Hepatocyte (in vitro differentiated cells): ENCODE measurements at places on chromosomes 7 and 10. TPM values are rescaled to one million over a fixed set of nuclear protein-coding genes. Genes with fewer than 3 reads are reported as not detected.

DNA sequence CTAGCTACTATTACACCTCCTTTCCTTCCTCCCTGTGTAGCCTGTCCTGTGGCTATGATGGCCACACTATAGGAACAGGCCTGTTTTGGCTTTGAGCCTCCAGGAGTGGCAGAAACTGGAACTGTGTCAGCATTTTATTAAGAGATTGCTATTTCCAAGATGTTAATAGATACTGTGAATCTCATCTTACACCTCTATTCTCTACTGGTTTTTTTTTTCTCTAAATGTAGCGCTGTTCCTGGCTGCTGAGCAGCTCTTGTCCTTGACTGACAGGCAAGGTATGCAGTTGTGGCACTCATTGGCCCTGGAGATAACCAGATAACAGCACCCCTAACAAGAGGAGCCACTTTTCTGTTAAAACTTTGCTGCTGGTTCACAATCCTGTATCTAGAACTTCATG is 119.5 kb downstream of the EXOC4 start:
- H3K4me3 ChIP-seq, result no peak overlapping the region
- H3K27ac ChIP-seq, result no peak overlapping the region
- DNase-seq, result no peak
- no peaks in the 10 kb centered on the region for H3K27me3 ChIP-seq

GRCh38 chr10:118723466-118723865 is 31.3 kb downstream of the CACUL1 start:
- H3K27ac ChIP-seq, result no peak overlapping the region
- H3K4me3 ChIP-seq, result no peak overlapping the region
- peaks cover 11% of the 10 kb centered on the region for H3K4me1 ChIP-seq
- no peaks in the 10 kb centered on the region for H3K27me3 ChIP-seq

GRCh38 chr7:68422281-68422680 is 1176.0 kb upstream of the AUTS2 start:
- H3K27me3 ChIP-seq, result no peaks in the 10 kb centered on the region
- no peak for DNase-seq
- H3K4me1 ChIP-seq, result peaks cover 12% of the 10 kb centered on the region
- no peaks in the 10 kb centered on the region for H3K36me3 ChIP-seq
- H3K4me3 ChIP-seq, result no peak overlapping the region

- peaks cover 6% of the 10 kb centered on the region for H3K36me3 ChIP-seq
- no peaks in the 10 kb centered on the region for H3K4me1 ChIP-seq
- no peak for DNase-seq
- H3K27ac ChIP-seq, result no peak overlapping the region
Observed at GRCh38 chr10:42802876-42803275, 20.3 kb downstream of the BMS1 start.

GRCh38 chr10:70500368-70500767 is 21.8 kb downstream of the PALD1 start:
- no peak overlapping the region for H3K4me3 ChIP-seq
- no peak for DNase-seq
- H3K36me3 ChIP-seq, result no peaks in the 10 kb centered on the region

GRCh38 chr7:151699928-151700319 is 177.0 kb downstream of the PRKAG2 start:
- H3K27ac ChIP-seq, result no peak overlapping the region
- no peak for DNase-seq
- H3K36me3 ChIP-seq, result no peaks in the 10 kb centered on the region

GRCh38 chr7:88280801-88281200 is 25.9 kb downstream of the STEAP4 start:
- no peaks in the 10 kb centered on the region for H3K27me3 ChIP-seq
- DNase-seq, result no peak
- no peaks in the 10 kb centered on the region for H3K36me3 ChIP-seq
- H3K4me1 ChIP-seq, result no peaks in the 10 kb centered on the region
- H3K27ac ChIP-seq, result no peak overlapping the region

- H3K4me1 ChIP-seq, result no peaks in the 10 kb centered on the region
- H3K36me3 ChIP-seq, result no peaks in the 10 kb centered on the region
- no peak overlapping the region for H3K4me3 ChIP-seq
- no peak for DNase-seq
- H3K27ac ChIP-seq, result no peak overlapping the region
- H3K27me3 ChIP-seq, result no peaks in the 10 kb centered on the region
Observed at GRCh38 chr7:34143402-34143801, 238.1 kb downstream of the BMPER start.

DNA sequence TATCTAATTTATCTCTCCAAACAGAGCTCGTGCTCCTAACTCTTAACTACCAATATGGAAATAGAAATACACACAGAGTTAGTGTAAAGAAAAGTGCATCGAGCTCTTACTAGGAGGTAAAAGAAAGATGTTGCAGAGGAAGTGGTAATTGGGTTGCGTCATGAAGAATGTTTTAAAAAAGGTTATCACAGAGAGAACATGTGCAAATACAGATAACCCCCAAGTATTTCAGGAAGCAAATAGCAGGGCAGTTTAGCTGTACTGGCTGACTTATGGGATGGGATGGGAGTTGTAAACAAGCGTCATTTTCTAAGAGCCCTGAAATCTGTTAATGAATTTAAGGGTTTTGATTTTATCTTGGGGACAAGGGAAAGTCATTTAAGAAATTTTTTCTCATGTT is 153.9 kb downstream of the AGMO start:
- no peaks in the 10 kb centered on the region for H3K27me3 ChIP-seq
- no peaks in the 10 kb centered on the region for H3K4me1 ChIP-seq
- no peaks in the 10 kb centered on the region for H3K36me3 ChIP-seq

DNA sequence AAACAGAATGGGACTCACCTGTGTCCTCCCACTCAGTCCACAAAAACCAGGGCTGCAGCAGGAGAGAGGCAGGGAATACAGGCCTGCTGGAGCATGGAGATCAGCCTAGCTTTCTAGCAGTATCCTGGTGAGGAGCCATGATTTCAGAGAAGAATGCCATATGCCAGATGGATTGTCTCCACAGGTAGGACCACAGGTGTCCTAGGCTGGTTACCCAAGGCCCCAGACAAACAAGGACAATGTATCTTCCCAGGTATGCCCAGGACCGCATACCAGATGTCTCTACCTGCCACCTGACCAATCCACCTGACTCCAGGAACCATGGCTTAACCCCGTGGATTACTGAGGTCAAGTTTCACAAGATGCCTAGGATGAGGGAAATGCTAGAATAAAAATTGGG is 295.4 kb upstream of the NPSR1 start:
- no peaks in the 10 kb centered on the region for H3K27me3 ChIP-seq
- H3K36me3 ChIP-seq, result no peaks in the 10 kb centered on the region
- H3K4me3 ChIP-seq, result no peak overlapping the region

- no peaks in the 10 kb centered on the region for H3K4me1 ChIP-seq
- no peaks in the 10 kb centered on the region for H3K27me3 ChIP-seq
Observed at GRCh38 chr10:11505639-11506038, 105.8 kb downstream of the USP6NL start.

DNA sequence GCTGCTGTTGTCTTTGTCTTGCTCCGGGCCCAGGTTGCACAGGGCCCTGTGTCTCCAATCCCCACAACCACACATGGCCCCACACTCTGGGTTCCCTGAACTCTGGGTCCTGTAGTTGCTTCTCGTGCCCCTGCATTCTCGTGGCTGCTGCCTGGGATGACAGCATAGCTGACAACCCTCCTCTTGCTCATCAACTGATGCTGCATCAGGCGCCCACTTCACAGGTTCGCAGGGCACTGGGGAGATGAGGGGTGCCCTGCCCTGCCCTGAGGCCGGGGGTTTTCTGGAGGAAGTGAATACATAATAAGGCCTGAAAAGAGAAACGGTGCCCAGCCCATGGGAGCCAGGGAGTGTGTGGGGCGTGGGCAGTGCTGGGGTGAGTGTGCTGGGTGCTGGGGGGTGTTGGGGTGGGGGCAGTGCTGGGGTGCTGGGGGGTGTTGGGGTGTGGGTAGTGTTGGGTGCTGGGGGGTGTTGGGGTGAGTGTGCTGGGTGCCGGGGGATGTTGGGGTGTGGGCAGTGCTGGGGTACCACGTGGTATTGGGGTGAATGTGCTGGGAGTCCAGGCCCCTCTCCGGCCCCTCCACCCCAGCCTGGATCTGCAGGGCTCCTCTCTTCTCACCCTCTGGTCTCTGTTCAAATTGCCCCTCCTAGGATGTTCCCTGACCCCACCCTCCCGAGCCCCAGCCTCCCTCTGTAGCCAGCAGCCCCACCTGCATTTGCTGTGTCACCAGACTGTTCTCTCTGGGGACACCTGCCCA is 2.0 kb upstream of the MTG1 start:
- H3K36me3 ChIP-seq, result no peaks in the 10 kb centered on the region
- H3K27ac ChIP-seq, result no peak overlapping the region
- no peak overlapping the region for H3K4me3 ChIP-seq
- no peaks in the 10 kb centered on the region for H3K27me3 ChIP-seq

DNA sequence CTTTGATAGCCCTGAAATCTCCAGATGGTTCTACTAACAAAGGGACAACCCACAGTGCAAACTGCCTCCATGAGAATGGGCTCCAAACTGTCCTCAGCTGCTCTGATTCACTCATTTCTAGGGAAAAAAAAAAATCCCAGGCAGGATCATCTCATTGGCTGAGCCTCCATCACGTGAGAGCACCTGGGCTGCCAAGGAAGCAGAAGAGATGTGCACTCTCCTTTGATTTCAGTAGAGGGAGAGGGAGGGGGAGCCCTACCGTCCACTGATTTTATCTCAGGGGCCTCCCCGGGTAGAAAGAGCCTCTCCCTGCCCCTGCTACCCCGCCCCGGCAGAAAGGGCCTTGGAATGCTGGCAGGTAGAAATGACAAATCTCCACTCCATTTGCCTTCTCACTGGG is 725.4 kb downstream of the PHTF2 start:
- no peaks in the 10 kb centered on the region for H3K36me3 ChIP-seq
- no peak overlapping the region for H3K4me3 ChIP-seq
- H3K4me1 ChIP-seq, result no peaks in the 10 kb centered on the region
- DNase-seq, result no peak

DNA sequence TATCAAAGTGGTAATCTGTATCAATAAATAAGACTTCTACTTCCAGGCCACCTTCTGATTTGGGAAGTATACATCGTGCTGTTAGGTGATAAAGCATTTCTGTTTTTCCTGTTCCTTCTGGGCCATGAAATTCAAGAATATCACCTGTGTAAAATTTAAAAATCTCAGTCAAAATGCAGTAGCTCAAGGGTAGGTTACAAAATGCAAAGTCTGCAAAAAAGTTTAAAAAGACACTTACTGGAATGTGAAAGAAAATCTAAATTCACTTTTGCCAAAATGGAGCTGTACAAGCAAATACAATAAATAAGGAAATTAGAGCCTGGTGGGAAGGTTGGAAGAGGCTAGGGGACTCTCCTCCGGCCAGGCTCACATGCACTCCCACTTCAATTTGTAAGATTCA is 26.7 kb downstream of the XRCC2 start:
- H3K27me3 ChIP-seq, result no peaks in the 10 kb centered on the region
- H3K27ac ChIP-seq, result no peak overlapping the region
- no peaks in the 10 kb centered on the region for H3K4me1 ChIP-seq
- DNase-seq, result no peak
- no peaks in the 10 kb centered on the region for H3K36me3 ChIP-seq

DNA sequence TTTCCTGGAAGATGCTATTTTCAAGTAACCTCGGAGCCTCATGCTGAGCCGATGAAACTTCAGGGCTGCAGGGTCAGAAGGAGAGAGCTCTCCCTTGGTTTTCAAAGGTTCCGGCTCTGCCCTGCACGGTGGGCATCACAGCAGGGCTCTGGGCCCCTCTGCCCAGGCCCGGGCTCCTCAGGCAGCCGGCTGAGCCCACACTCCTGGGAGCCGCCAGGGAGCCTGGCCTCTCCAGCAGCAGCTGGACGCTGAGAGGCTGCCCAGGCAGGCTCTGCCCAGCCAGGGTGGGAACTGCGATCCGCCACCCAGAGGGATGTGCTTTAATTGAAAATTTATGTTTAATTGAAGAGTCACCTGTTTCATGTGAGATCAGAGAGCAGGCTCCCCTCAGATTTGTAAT is 97.5 kb upstream of the MGMT start:
- no peaks in the 10 kb centered on the region for H3K27me3 ChIP-seq
- no peak for DNase-seq
- no peak overlapping the region for H3K27ac ChIP-seq
- no peaks in the 10 kb centered on the region for H3K4me1 ChIP-seq
- no peak overlapping the region for H3K4me3 ChIP-seq
- H3K36me3 ChIP-seq, result no peaks in the 10 kb centered on the region

DNA sequence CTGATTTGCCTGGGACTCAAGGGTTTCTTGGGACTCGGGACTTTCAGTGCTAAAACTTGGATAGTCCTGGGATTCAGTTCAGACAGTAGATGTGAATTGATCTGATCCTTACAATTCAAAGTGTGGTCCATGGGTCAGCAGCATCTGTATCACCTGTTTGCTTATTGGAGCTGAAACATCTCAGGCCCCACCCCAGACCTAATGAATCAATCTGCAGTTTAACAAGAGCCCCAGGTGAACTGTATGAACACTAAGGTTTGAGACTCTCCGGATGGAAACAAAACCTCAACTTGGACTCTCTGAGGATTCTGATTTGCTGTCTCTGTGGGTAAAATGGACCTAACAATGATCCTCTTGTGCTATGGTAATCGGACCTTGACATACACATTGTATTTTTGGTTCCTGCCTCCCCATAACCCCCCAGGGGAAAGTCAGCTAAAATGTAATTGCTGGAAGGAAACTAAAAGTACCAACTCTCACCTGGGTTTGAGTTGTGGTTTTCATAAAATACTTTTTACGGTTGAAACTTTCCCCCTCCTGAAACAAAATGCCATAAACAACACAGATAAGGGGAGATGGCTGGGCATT is 11.7 kb downstream of the CYP26A1 start:
- no peak overlapping the region for H3K4me3 ChIP-seq
- no peak overlapping the region for H3K27ac ChIP-seq
- H3K4me1 ChIP-seq, result no peaks in the 10 kb centered on the region
- DNase-seq, result no peak

DNA sequence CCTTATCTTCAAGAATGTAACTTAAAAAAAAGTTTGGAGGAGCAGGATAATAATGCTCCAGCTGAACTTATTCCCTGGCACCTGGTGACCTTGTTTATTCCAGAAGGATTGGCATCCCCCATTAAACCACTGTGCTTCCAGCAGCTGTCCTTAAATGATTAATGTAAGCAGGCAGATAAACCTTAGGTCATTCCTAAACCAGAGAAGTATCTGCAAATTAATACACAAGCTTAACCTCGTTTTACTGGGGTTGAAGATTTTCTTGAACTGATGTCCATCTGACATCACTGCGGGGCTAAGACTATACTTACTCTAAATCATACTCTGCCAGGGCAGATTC is 116.1 kb upstream of the PALS2 start:
- peak overlapping the region; percentile 7 for H3K27ac ChIP-seq
- H3K27me3 ChIP-seq, result no peaks in the 10 kb centered on the region
- no peak for DNase-seq
- H3K4me1 ChIP-seq, result peaks cover 20% of the 10 kb centered on the region
- no peak overlapping the region for H3K4me3 ChIP-seq

DNA sequence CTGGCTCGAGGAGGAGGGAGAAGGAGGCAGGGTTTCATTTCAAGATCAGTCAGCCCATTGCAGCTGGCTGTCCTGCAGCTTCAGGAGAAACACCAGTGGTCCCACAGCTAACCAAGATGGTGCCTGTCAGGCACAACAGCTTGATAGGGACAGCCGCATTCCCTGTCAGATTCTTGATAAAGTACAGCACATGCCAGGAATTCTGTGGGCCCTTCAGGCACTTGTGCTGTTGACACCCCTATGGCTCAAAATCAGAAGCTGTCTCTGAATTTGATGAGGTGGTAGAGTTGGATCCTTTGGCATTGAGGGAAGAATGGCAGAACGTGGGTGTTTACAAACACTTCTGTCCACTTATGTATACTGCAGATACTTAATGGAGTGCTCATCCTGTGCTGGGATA is 354.3 kb downstream of the KCNMA1 start:
- no peak overlapping the region for H3K4me3 ChIP-seq
- no peaks in the 10 kb centered on the region for H3K36me3 ChIP-seq
- peaks cover 4% of the 10 kb centered on the region for H3K27me3 ChIP-seq
- H3K4me1 ChIP-seq, result peaks cover 22% of the 10 kb centered on the region
- DNase-seq, result no peak
- no peak overlapping the region for H3K27ac ChIP-seq

SUN3 gene
- total RNA-seq, result not detected in 2 replicates

SLC13A1 gene
- 0.07 and 0.28 TPM in 2 replicates for total RNA-seq

PTEN gene
- 102 and 128 TPM in 2 replicates for total RNA-seq
